Chondrocyte (in vitro differentiated cells): ENCODE measurements at places on chromosomes 7 and 10. TPM values are rescaled to one million over a fixed set of nuclear protein-coding genes. Genes with fewer than 3 reads are reported as not detected.

The TAF6 gene
- 53.5 to 58.5 TPM (median 54.9 TPM) in 3 replicates for total RNA-seq

The HECTD2 gene
- total RNA-seq, result 33.4 to 51.8 TPM (median 41.2 TPM) in 3 replicates

The CALN1 gene
- not detected in 3 replicates for total RNA-seq

The EN2 gene
- total RNA-seq, result 0.15 to 0.99 TPM (median 0.15 TPM) in 3 replicates

The AKR1C3 gene
- total RNA-seq, result 0.46 to 0.54 TPM (median 0.50 TPM) in 3 replicates

- no peak for DNase-seq
- H3K36me3 ChIP-seq, result peaks cover 8% of the 10 kb centered on the region
- H3K4me1 ChIP-seq, result peaks cover 31% of the 10 kb centered on the region
- H3K27ac ChIP-seq, result peak overlapping the region; percentile 84
- H3K27me3 ChIP-seq, result no peaks in the 10 kb centered on the region
Measured at GRCh38 chr10:86862373-86862772, 95.0 kb downstream of the MMRN2 start.

- DNase-seq, result no peak
- peaks cover 57% of the 10 kb centered on the region for H3K4me1 ChIP-seq
- H3K4me3 ChIP-seq, result peak overlapping the region; percentile 6
- H3K36me3 ChIP-seq, result peaks cover 13% of the 10 kb centered on the region
- peak overlapping the region; percentile 82 for H3K27ac ChIP-seq
Measured at GRCh38 chr7:112484671-112485167, 3.9 kb downstream of the LSMEM1 start.

- peaks cover 9% of the 10 kb centered on the region for H3K36me3 ChIP-seq
- H3K27me3 ChIP-seq, result no peaks in the 10 kb centered on the region
- H3K4me3 ChIP-seq, result no peak overlapping the region
- no peak overlapping the region for H3K27ac ChIP-seq
- DNase-seq, result no peak
Measured at GRCh38 chr7:150372271-150373048, 3.8 kb downstream of the REPIN1 start.

DNA sequence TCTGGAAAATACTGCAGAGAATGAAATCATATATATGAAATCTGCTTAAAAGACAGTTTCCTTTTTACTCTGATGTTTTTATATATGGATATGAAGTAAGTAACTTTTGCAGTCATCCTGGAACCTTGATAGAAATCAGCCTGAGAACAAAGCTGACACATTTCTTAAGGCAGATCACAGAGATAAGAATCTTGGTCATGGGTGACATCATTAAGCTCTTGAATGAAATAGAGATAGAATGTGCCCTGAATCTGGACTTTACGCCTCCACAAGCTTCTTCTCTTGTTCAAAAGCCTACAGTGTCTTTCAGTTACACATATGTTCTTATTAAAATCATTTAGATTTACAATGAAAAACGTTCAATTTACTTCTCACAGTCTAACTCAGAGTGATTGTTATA is 319.1 kb upstream of the CNTNAP2 start:
- no peaks in the 10 kb centered on the region for H3K4me1 ChIP-seq
- no peak for DNase-seq
- H3K4me3 ChIP-seq, result no peak overlapping the region
- H3K27ac ChIP-seq, result no peak overlapping the region
- no peaks in the 10 kb centered on the region for H3K36me3 ChIP-seq
- H3K27me3 ChIP-seq, result no peaks in the 10 kb centered on the region

DNA sequence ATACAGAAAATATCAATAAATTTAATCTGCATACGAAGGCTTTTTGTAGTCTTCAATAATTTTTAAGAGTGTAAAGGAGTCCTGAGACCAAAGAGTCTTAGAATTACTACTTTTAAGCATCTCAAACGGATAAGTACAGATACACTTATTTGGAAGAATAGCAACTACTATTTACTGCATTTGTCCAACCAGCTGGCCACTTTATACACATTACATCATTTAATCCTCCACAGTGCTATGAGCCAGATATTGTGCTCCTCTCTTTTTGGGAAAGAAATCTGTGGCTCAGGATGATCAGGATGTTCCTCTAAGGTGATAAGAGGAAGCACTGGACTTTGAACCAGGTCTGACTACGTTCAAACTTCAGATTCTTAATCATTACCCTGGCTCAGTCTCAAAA is 588.6 kb upstream of the LRRTM3 start:
- no peak overlapping the region for H3K4me3 ChIP-seq
- DNase-seq, result no peak

GRCh38 chr10:88066319-88066718 is 202.9 kb downstream of the PTEN start:
- peaks cover 41% of the 10 kb centered on the region for H3K4me1 ChIP-seq
- DNase-seq, result no peak
- H3K27ac ChIP-seq, result no peak overlapping the region
- no peak overlapping the region for H3K4me3 ChIP-seq
- no peaks in the 10 kb centered on the region for H3K36me3 ChIP-seq

DNA sequence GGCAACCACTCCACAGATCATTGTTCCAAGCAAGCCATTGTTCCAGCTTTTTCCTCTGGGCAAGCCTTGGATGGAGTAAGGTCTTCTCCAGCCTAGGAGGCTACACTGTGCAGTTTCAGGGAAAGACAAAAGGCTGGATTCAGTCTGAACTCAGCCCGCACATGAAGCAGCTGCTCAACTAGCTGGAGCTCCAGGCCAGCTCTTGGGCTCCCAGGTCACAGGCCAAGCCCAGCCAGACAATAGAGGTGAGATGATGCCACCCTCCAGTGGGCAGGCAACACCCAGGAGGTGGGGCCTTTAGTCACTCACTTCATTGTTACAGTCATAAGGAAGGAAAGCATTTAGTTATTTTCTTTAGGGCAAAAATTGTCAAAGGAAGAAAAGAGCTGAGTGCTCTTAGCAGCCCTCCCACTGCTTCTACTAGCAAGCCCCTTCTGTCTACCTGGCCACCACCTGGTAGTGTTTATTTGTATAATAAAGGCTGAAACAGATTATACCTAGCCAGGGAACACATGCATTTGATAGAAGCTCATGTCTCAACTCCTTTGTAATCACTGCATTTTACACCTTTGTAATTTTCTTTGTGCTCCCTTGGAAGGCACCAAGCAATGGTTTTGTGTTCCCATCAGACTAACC is 253.4 kb downstream of the WDR11 start:
- no peaks in the 10 kb centered on the region for H3K4me1 ChIP-seq
- DNase-seq, result no peak
- H3K27me3 ChIP-seq, result peaks cover 2% of the 10 kb centered on the region

- H3K4me1 ChIP-seq, result peaks cover 72% of the 10 kb centered on the region
- no peaks in the 10 kb centered on the region for H3K27me3 ChIP-seq
- DNase-seq, result no peak
- no peak overlapping the region for H3K4me3 ChIP-seq
- H3K36me3 ChIP-seq, result peaks cover 10% of the 10 kb centered on the region
- H3K27ac ChIP-seq, result peak overlapping the region; percentile 98
Measured at GRCh38 chr7:139680676-139681462, 96.9 kb downstream of the HIPK2 start.

DNA sequence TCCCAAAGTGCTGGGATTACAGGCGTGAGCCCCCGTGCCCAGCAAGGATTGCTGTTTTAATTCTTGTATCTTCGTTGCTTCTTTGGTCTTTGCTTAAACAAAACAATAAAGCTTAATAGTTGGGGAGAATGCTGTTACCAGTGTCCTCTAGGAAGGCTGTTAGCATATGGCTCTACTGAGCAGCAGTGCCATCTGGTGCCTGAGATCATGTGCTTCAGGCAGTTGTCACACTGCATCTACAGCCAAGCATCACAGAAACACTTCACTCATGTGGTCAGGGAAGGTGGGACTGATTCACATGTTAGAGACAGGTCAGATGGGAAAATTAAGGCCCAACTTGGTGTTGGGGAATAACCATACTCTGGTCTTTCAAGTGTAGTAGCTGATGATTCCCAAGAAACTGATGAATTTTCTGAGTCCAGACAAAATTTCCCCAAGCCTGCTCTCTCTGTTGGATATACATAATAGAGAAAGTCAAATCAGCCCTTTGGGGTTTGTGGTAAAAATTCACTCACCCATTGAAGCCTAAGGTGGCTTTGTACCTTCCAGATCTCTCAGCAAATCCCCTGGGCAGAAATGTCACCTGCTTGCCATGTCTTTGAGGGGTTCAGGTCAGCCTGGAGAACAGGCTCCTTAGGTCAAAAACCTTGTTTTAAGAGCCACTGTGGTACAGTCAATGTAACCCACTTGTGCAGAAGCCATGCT is 28.4 kb downstream of the UBE2D4 start:
- DNase-seq, result no peak
- H3K27me3 ChIP-seq, result no peaks in the 10 kb centered on the region
- H3K4me3 ChIP-seq, result no peak overlapping the region
- H3K36me3 ChIP-seq, result peaks cover 23% of the 10 kb centered on the region
- no peak overlapping the region for H3K27ac ChIP-seq
